ENCODE measurements at places on chromosomes 3 and 15.
A peak's percentile ranks its signal among the peaks of the same experiment; 100 is the strongest.

GRCh38 chr3:39196671-39197356 is 4.4 kb upstream of the XIRP1 start:
- DNase-seq: peak; percentile 35

GRCh38 chr15:79924379-79924778 is 27.6 kb upstream of the MTHFS start:
- DNase-seq: no peak

- DNase-seq: no peak
Measured at GRCh38 chr3:35523838-35524237, 115.5 kb upstream of the ARPP21 start.

DNA sequence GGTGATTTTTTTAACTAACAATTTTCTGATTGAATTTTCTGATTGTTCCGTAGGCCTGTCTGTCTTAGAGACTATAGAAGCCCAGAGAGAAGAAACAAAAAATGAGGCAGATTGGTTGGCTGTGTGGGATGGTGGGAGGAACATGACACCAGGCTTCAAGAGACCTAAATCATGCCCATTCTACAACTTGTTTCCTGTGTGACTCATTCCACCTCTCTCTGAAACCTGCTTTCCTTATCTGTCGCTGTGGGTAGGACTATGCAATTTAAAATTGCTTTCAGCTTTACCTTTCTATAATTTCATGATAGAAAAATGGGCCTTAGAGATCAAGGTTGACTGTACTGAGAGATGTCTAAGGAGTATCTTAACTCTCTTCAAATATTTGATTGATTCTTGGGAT is 44.5 kb downstream of the OXNAD1 start:
- no peak for DNase-seq

GRCh38 chr3:5221701-5222100 is 34.2 kb downstream of the EDEM1 start:
- no peak for DNase-seq

DNA sequence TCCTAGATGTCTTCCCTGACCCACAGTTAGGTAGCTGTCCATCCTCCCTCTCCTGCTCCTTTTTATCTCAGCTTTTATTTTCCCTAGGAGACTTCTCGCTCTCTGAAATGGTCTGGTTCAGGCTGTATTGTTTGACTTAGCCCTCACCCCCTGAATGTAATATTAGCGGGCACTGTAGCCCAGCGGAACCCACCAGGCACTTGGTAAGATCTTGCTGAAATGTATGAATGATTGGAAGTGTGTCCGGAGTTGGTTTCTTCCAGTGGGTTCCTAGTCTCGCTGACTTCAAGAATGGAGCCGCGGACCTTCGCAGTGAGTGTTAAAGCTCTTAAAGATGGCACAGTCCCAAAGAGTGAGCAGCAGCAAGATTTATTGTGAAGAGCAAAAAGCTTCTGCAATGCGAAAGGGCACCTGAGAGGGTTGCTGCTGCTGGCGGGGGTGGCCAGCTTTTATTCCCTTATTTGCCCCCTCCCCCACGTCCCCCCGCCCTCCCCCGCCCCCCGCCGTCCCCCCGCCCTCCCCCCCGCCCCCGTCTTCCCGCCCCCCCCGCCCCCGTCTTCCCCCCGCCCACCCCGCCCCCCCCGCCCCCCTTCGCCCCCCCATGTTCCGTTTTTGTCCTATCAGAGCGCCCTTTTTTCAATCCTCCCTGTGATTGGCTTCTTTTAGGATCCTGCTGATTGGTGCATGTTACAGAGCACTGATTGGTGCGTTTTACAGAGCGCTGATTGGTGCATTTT is 694 bp upstream of the EEFSEC start:
- peak; percentile 66 for DNase-seq

DNA sequence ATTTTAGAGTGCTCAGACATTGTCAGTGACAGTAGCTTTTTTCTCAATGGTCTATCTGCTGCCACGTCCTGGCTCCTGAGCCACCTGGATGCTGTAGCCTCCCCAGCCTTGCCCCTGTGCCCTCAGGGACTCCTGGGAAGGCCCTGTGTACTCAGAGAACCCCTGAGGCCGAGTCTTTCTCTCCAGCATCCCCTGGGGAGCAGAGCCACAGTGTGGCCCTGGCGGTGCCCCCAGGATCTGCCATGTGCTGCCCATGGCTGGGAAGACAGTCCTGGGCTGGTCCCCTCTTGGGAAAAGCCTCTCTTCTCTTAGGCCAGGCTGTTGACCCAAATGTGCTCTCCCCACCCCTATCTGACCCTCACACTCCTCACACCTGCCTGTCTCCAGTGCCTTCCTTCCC is 5.0 kb downstream of the MYD88 start:
- DNase-seq: no peak

- peak; percentile 75 for DNase-seq
Measured at GRCh38 chr15:27797765-27798164, 301.4 kb downstream of the OCA2 start.

- DNase-seq: no peak
Measured at GRCh38 chr15:98009971-98010370, 49.5 kb downstream of the ARRDC4 start.

DNA sequence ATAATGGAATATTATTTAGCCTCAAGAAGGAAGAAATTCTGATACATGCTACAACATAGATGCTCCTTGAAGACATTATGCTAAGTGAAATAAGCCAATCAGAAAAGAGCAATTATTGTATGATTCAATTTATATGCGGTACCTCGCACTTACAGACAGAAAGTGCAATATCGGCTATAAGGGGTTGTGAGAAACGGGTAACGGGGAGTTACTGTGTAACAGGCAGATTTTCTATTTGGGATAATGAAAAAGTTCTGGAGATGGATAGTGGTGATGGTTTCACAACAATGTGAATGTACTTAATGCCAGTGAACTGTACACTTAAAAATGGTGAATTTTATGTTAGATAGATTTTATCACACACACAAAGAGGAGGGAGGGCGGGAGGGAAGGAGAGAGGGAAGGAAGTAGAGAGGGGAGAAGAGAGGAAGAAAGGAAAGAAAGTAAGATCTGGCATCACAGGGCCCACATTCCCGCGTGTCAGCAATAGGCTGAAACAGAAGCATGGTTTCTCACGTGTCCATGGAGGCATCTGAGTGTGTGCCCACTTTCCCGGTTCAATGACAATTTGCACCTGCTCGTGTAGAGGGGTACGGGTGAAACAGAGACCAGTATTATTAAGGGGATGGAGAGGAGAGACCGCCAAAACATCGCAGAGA is 700 bp upstream of the BLM start:
- no peak for DNase-seq

DNA sequence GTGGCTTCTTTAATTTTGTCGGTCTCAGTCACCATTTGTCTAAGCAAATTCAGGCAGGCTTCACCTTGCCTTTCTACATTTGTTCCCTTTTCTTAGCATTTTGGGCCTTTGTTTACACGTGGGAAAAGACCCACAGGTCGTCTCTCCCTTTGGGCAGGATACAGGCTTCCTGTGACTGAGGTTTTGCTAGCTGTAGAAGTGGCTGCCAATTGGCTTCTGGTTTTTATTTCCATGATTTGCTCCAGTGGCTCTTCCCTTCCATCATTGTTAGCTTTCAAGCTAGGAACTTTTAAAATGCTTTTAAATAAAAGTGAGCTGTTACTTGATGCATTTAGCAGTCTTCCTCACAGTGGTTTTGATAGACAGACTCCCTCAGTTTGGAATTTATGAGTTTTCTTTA is 37.3 kb downstream of the MLH1 start:
- DNase-seq: no peak

- DNase-seq: no peak
Measured at GRCh38 chr3:158765518-158766205, 33.4 kb upstream of the RARRES1 start.

- DNase-seq: no peak
Measured at GRCh38 chr3:128714887-128715491, 11.0 kb upstream of the RAB7A start.

DNA sequence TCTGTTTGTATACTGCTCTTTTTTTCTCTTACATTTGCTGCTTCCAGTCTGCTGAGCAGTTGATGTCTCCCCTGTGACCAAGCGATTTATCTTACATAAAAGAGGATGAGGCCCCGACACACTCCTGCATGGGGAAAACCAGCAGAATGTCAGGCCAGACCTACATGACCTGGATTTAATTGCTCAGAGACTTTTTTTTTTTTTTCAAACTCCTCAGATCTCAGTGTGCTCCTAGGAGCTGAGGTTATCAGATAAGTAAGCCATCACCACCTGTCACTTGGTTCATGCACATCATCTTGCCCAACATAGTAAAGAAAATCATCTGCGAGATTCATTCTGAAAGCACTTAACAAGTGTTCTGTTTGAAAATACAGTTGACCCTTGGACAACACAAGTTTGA is 163.1 kb downstream of the PLCL2 start:
- DNase-seq: no peak

- DNase-seq: no peak
Measured at GRCh38 chr3:60755094-60755493, 496.2 kb downstream of the FHIT start.

DNA sequence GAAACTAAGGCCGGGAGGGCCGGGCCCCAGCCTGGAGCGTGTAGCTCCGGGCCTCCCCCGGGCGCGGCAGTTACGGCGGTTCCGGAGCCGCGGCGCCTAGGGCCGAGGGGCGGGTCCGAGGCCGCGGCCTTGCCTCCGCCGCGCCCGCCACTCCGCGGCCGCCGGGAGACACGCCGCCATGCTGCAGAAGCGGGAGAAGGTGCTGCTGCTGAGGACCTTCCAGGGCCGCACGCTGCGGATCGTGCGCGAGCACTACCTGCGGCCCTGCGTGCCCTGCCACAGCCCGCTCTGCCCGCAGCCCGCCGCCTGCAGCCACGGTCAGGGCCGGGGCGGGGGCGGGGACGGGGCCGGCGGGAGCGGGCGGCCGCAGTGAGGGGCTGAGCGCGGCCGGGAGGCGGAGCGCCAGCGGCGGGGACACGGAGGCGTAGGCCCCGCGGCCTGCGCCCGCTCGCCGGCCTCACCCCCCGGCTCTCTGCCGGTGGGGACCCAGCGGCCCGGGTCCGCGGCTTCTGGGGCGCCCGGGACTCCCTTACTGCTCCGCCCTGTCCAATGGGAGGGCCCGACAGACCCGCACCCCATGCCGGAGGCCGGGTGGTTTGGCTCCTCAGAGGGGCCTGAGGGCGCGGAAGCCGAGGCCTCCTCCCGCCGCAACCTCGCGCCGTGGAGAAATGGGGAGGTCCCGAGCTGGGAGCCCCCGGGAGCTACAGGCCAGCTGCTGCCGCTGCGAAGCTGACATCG is at the start of gene DIS3L:
TSS of gene DIS3L (plus strand) at position 150 of the 738 bp plus-strand sequence. CDS start at position 179, 29 bp downstream.
- peak; percentile 27 for DNase-seq

GRCh38 chr15:29636921-29637320 is 185.3 kb downstream of the TJP1 start:
- no peak for DNase-seq

DNA sequence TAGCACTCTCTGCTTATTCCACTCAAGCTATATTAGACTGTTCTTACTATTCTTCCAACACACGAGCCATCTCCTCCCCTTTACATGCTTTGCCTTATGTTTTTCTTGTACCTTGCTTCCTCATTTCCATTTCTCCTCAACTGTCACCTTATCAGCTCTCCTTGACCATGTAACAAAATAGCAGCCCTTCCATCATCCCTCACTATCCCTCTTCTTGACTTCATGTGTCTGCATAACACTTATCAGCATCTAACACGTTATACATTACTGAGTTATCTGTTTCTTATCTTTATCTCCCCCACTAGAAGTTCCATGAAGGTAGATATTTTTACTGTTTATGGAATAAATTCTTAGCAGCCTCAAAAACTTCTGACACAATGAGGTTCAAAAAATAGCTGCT is 45.3 kb downstream of the TRPM7 start:
- DNase-seq: no peak

GRCh38 chr3:72628065-72628464 is 220.2 kb downstream of the SHQ1 start:
- no peak for DNase-seq

DNA sequence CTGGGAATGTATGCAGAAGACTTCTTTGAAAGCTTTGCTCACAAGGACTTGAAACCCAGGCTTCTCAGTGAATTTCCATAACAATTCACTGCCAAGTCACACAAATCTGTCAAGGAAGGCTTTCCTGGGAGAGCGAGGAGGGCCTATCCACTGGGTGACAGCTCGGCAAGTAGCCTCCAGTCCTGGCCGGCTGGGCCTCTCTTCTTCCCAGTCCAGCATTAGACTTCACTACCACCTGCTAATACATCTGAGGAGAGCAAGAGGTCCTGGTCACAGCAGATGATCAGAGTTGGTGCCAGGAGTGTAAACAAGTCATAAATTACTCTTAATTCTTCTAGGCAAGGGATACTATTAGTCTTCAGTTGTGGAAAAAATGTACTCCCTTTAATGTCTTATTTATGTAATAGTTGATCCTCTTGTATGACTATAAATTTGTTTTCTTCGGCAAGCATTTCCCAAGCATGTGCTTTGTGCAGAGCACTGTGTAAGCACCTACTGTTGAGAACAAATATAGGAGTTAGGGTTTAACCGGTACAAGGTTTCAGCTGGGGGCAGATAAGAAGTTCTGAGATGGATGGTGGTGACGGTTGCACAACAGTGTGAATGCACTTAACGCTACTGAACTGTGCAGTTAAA is 162.9 kb downstream of the VGLL4 start:
- DNase-seq: peak; percentile 25

GRCh38 chr15:27648359-27648758 is 450.8 kb downstream of the OCA2 start:
- no peak for DNase-seq

DNA sequence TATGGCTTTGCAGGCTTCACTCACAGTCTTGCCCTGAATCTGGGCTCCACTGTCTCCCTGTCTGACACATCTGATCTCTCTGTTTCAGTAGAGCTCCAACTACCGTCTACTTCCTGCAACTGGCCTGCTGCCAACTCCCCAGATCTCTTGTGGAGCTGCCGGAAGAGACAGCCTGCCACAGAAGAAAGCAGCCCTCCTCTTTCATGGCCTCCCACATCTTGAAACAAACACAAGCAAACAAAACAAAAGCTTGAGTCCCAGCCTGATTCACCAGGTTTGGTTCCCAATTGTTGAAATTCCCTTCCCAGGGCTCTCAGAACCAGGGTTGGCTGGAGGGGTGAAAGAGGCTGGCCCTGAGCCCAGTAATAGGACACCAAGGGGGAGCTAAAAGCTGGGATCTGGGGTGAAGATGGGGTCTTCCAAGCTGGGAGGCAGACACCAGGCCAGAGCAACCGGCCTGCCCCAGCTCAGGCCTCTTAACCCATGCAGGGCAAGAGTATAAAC is 55.3 kb upstream of the CA12 start:
- peak; percentile 64 for DNase-seq

DNA sequence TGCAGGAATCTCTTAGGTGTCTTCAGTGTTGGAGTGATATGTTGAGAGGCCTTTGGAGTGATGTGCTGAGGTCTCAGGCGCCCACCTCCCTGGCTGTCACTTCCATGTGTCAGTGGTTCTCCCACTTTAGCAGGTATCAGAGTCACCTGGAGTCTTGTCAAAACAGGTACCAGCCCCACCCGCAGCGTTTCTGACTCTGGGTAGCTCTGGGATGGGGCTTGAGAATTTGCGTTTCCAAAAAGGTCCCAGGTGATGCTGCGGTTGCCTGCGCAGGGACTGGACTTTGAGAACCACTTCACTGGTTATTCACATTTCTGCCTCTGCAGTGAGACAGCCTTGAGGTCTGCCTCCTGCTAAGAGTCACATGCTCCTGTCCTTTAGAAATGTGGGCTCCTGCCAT is 15.5 kb downstream of the UMPS start:
- no peak for DNase-seq

- no peak for DNase-seq
Measured at GRCh38 chr3:124092811-124093210, 100.9 kb upstream of the ROPN1 start.

Measured in NCI-H1092 (cell line).